ENCODE measurements at places on chromosomes 3 and 15. TPM values are rescaled to one million over a fixed set of nuclear protein-coding genes. Genes with fewer than 3 reads are reported as not detected.
A peak's percentile ranks its signal among the peaks of the same experiment; 100 is the strongest.

TUSC7 gene
- total RNA-seq: not detected

GOLGA8J gene
- not detected for total RNA-seq

- peaks cover 28% of the 10 kb centered on the region for H3K4me1 ChIP-seq
- H3K27me3 ChIP-seq: peaks cover 4% of the 10 kb centered on the region
- H3K36me3 ChIP-seq: peaks cover 8% of the 10 kb centered on the region
- H3K4me3 ChIP-seq: no peak overlapping the region
- DNase-seq: no peak
- H3K27ac ChIP-seq: peak overlapping the region; percentile 70
Measured at GRCh38 chr15:101458908-101459578, 30.5 kb downstream of the PCSK6 start.

INKA1 gene
- 4.2 TPM for total RNA-seq

DNA sequence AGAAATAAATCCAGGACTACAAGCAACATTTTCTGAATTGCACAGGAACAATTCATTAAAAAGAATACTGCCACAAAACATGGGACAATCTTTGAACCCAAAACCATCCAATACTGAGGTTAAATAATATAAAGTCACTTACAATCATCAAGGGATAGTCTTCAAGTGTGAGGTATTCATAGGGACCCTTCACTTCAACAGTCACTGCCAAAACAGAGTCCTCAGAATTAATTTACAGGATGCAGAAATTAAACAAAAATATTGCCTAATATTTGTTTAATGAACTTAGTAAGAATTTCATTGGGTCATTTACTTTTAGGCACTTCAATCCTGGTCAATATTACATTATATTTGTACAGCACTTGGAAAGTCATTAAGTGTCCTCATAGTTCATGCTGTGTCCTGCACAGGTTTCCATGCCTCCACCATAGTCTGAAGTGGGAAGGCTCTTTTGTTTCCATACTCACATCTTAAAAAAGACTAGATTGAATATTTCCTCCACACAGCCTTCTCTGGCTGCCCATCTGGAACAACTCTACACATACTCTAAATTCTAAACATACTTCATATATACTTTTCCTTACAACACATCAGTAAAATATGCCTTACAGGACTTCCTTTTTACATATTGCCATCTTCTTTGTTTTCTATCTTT is 31.6 kb upstream of the VPS39 start:
- peaks cover 4% of the 10 kb centered on the region for H3K27me3 ChIP-seq
- DNase-seq: no peak
- H3K4me1 ChIP-seq: no peaks in the 10 kb centered on the region
- H3K36me3 ChIP-seq: no peaks in the 10 kb centered on the region
- no peak overlapping the region for H3K27ac ChIP-seq

- H3K27me3 ChIP-seq: no peaks in the 10 kb centered on the region
- H3K27ac ChIP-seq: no peak overlapping the region
- peaks cover 2% of the 10 kb centered on the region for H3K36me3 ChIP-seq
- no peak for DNase-seq
- no peak overlapping the region for H3K4me3 ChIP-seq
Measured at GRCh38 chr15:91050128-91050455, 27.7 kb upstream of the VPS33B start.

- H3K4me1 ChIP-seq: peaks cover 26% of the 10 kb centered on the region
- peaks cover 6% of the 10 kb centered on the region for H3K27me3 ChIP-seq
- peak; percentile 32 for DNase-seq
- no peaks in the 10 kb centered on the region for H3K36me3 ChIP-seq
- H3K27ac ChIP-seq: peak overlapping the region; percentile 80
Measured at GRCh38 chr3:72185549-72186399, 400.8 kb upstream of the PROK2 start.

HTD2 gene
- total RNA-seq: 7.4 TPM

- H3K4me1 ChIP-seq: peaks cover 24% of the 10 kb centered on the region
- peak overlapping the region; percentile 87 for H3K27ac ChIP-seq
- peaks cover 5% of the 10 kb centered on the region for H3K27me3 ChIP-seq
- H3K36me3 ChIP-seq: no peaks in the 10 kb centered on the region
Measured at GRCh38 chr3:47381317-47382157, 716 bp downstream of the PTPN23 start.

DNA sequence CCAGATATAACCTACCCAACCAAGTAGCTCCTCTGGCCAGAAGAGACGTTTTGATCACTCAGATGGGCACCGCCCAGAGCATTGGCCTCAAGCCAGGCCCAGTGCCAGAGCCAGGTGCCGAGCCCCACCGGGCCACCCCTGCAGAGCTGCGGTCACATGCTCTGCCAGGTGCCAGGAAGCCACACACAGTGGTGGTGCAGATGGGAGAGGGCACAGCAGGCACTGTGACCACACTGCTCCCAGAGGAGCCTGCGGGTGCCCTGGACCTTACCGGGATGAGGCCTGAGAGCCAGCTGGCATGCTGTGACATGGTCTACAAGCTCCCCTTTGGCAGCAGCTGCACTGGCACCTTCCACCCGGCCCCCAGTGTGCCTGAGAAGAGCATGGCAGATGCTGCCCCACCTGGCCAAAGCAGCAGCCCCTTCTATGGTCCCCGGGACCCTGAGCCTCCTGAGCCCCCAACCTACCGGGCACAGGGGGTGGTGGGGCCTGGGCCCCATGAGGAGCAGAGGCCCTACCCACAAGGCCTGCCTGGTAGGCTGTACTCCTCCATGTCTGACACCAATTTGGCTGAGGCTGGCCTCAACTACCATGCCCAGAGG is 19.1 kb upstream of the APEH start:
- no peak overlapping the region for H3K4me3 ChIP-seq
- no peak overlapping the region for H3K27ac ChIP-seq
- peaks cover 9% of the 10 kb centered on the region for H3K4me1 ChIP-seq
- no peaks in the 10 kb centered on the region for H3K36me3 ChIP-seq
- H3K27me3 ChIP-seq: peaks cover 21% of the 10 kb centered on the region

Measured in glutamatergic neuron (in vitro differentiated cells).